ENCODE measurements at places on chromosomes 16 and 17.

DNA sequence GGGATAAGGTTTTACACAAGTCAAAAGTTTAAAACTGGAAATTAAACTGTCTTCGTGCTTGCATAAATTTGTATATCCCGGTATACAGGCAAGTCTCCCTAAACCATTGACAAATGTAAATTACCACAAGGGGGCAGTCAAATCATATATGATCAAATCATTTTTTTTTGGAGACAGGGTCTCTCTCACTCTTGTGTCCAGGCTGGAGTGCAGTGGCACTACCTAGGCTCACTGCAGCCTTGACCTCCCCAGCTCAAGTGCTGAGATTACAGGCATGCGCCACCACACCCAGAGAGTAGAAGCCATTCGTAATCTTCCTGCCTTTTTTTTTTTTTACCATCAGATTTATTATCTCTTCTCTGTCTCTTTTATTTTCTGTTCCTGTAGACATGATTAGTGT, 18.5 kb downstream of the TOP2A start:
- no peak for DNase-seq

DNA sequence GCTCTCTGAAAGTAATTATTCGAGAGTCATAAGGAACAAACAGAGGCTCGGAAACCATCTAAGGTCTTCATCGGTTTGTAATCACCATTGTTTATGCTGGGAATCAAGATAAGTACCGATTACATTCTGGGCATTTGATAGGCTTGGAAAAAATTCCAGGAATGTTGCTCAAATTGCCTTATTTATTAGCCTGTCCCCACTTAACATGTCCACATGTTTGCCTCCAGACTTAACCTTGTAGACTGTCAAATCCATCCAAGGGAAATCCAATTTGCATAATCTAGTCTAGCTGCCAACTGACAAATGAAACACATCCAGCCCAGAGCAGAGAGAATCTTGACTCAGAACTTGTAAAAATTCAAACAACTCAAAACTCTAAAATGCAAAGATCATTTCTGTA, 51.3 kb upstream of the TMC5 start:
- DNase-seq: no peak

DNA sequence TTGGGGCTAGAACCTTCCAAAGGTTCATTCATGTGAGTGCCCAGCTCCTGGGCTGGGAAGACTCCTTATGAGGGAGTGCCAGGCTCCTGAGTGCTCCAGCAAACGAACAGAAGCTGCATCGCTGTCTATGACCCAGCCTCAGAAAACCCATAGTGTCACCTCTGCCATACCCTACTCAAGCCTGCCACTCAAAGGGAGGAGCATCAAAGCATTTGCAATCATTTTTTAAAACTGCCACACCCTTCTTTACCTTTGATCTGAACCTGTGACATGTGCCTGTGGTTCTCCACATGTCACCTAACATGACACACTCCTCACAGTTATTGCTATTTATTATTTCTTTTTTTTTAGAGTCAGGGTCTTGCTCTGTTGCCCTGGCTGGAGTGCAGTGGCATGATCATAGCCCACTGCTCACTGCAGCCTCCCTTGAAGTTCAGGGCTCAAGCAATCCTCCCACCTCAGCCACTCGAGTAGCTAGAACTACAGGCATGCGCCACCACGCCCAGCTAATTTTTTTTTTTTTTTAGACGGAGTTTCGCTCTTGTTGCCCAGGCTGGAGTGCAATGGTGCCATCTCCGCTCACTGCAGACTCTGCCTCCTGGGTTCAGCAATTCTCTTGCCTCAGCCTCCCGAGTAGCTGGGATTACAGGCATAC, 7.3 kb upstream of the KDM8 start:
- DNase-seq: no peak

DNA sequence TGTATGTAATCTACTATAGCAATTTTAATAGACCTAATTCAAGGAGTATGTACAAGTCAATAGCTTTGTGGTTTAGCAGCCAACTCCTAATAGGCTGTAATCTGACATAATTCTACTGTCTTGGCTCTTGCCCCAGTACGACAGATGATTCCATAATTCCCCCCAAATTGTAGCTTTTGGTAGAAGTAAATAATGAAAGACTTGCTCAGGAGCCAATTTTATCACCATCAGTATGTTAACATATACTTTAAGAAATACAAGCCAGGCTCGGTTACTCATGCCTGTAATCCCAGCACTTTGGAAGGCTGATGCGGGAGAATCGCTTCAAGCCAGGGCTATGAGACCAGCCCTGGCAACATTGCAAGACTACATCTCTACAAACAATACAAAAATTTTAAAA, 53.9 kb downstream of the AP2B1 start:
- DNase-seq: no peak

DNA sequence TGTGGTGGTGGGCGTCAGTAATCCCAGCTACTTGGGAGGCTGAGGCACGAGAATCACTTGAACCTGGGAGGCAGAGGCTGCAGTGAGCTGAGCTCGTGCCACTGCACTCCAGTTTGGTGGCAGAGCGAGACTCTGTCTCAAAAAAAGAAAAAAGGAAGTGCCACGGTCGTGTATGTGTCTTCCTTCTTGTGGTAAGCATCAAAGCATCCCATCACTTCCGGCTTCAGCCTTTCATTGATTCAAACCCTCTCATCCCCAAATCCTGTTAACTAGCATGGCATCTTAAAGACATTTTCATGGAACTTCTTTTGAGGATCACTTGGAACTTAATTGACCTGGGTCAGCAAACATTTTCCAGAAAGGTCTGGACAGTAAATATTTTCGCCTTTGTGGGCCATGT, 126.2 kb downstream of the CPPED1 start:
- DNase-seq: no peak

GRCh38 chr17:1605681-1606351, 22.8 kb downstream of the SLC43A2 start:
- no peak for DNase-seq

Measured in glutamatergic neuron (in vitro differentiated cells).